ENCODE measurements at places on chromosomes 5 and 9. TPM values are rescaled to one million over a fixed set of nuclear protein-coding genes. Genes with fewer than 3 reads are reported as not detected.

GRCh38 chr9:99595796-99596195, 225.9 kb upstream of the NR4A3 start:
- no peak for DNase-seq
- H3K4me1 ChIP-seq, result no peaks in the 10 kb centered on the region
- no peaks in the 10 kb centered on the region for H3K27me3 ChIP-seq
- H3K36me3 ChIP-seq, result no peaks in the 10 kb centered on the region
- no peak overlapping the region for H3K27ac ChIP-seq

SYK gene
- 10.6 TPM for total RNA-seq

PRDM9 gene
- total RNA-seq, result 0.14 TPM

PHF24 gene
- 0.85 TPM for total RNA-seq

- no peak overlapping the region for H3K4me3 ChIP-seq
- H3K27ac ChIP-seq, result no peak overlapping the region
- H3K4me1 ChIP-seq, result no peaks in the 10 kb centered on the region
- H3K36me3 ChIP-seq, result no peaks in the 10 kb centered on the region
Measured at GRCh38 chr5:72018143-72018803, 89.0 kb upstream of the MAP1B start.

TCF7 gene
- 1.0 TPM for total RNA-seq

DNA sequence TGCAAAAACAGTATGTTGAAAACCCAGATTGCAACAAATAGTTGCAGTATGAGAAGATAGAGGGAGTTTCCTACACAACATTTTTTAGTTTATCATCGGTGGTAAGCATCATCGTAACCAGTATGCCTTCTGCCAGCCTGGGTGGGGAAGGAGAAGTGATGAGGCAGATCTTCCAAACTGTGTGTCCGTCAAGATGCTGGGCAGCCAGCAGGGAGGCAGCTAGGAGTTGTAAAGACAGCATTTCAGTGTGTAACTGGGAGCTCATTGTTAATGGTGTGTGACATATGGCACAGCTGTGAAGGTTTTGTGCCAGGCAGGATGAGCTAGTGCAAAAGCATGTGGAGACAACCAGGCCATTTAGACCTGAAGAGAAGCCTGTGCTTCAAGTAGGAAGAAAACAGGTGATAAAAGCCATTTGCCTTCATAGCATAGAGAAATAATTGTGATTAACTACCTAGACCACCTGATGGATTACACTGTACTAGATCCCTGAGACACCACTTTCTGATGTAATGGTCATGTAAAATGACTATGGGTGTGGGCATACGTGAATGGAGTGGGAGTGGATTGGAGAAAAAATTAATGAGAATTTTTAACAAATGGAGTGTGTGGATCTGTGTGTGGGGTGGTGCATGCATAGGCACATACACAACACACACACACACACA, 347.0 kb upstream of the ADAMTSL1 start:
- H3K4me1 ChIP-seq, result no peaks in the 10 kb centered on the region
- H3K4me3 ChIP-seq, result no peak overlapping the region
- peak; percentile 34 for DNase-seq
- no peaks in the 10 kb centered on the region for H3K27me3 ChIP-seq
- H3K36me3 ChIP-seq, result no peaks in the 10 kb centered on the region

CAVIN4 gene
- 0.26 TPM for total RNA-seq

GRCh38 chr5:172800088-172800551, 29.1 kb upstream of the DUSP1 start:
- no peaks in the 10 kb centered on the region for H3K27me3 ChIP-seq
- H3K4me1 ChIP-seq, result no peaks in the 10 kb centered on the region
- no peaks in the 10 kb centered on the region for H3K36me3 ChIP-seq
- H3K27ac ChIP-seq, result peak overlapping the region; percentile 97
- peak; percentile 64 for DNase-seq
- no peak overlapping the region for H3K4me3 ChIP-seq

- H3K27ac ChIP-seq, result no peak overlapping the region
- no peaks in the 10 kb centered on the region for H3K4me1 ChIP-seq
- H3K36me3 ChIP-seq, result no peaks in the 10 kb centered on the region
- H3K27me3 ChIP-seq, result no peaks in the 10 kb centered on the region
- no peak overlapping the region for H3K4me3 ChIP-seq
- DNase-seq, result no peak
Measured at GRCh38 chr5:160641405-160641804, 210.6 kb downstream of the ATP10B start.

DNA sequence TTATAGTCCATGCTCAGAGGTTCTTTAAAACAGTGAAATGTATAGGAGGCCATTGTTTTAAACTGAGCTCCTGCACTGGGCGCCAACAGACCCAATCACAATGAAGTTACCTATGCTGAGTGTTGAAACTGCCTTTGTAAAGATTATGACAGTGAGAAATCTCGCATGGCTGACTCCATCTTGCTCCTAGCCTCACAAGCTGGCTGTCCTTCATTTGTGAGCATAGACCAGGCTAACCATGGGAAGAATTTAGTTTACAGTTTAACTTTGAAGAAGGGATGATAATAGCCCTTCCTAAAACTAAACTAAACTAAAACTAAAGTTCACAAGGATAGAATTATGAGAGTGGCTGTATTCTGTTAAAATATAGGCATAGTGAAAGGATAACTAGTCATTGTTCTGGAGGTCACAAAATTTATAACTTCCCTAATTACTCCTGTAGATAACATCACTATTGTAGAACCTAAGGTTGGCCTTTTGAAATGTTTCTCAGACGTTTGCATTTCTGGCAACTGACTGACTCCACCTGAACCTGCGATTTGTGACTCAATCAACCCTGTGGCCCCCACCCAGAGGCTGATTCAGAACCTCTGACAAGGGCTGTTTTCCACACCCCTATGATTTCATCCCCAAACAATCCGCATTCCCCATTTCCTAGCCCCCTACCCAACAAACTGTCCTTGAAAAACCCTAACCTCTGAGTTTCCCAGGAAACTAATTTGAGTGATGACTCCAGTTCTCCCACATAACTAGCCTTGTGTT, 59.1 kb downstream of the HMHB1 start:
- H3K27ac ChIP-seq, result no peak overlapping the region
- H3K36me3 ChIP-seq, result no peaks in the 10 kb centered on the region
- DNase-seq, result no peak
- no peaks in the 10 kb centered on the region for H3K27me3 ChIP-seq
- no peaks in the 10 kb centered on the region for H3K4me1 ChIP-seq

GRIA1 gene
- total RNA-seq, result not detected

- no peaks in the 10 kb centered on the region for H3K27me3 ChIP-seq
- peak overlapping the region; percentile 66 for H3K27ac ChIP-seq
- H3K36me3 ChIP-seq, result no peaks in the 10 kb centered on the region
- no peak overlapping the region for H3K4me3 ChIP-seq
- peak; percentile 47 for DNase-seq
- no peaks in the 10 kb centered on the region for H3K4me1 ChIP-seq
Measured at GRCh38 chr9:127637322-127637847, 25.3 kb downstream of the STXBP1 start.

GRCh38 chr5:38816083-38817030, 29.5 kb upstream of the OSMR start:
- H3K27me3 ChIP-seq, result no peaks in the 10 kb centered on the region
- no peak overlapping the region for H3K27ac ChIP-seq
- DNase-seq, result no peak
- H3K4me3 ChIP-seq, result no peak overlapping the region
- no peaks in the 10 kb centered on the region for H3K36me3 ChIP-seq

- H3K36me3 ChIP-seq, result no peaks in the 10 kb centered on the region
- H3K4me1 ChIP-seq, result no peaks in the 10 kb centered on the region
- H3K4me3 ChIP-seq, result no peak overlapping the region
- DNase-seq, result no peak
- H3K27ac ChIP-seq, result no peak overlapping the region
- H3K27me3 ChIP-seq, result no peaks in the 10 kb centered on the region
Measured at GRCh38 chr9:22257026-22257816, 189.4 kb upstream of the DMRTA1 start.

DNA sequence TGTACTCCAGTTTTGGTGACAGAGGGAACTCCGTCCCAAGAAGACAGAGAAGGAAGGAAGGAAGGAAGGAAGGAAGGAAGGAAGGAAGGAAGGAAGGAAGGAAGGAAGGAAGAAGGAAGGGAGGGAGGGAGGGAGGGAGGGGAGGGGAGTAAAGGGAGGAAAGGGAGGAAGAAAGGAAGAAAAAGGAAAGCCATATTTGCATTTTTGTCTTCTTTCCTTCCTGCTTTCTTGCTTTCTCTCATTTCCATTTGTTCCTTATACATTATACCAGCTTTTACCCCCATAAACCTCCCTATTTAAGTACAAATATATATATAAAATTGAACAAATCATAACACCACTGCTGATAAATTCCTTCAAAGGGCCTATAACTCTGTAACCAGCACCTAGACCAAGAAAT, 151.8 kb downstream of the SMC2 start:
- no peak overlapping the region for H3K27ac ChIP-seq
- H3K4me1 ChIP-seq, result no peaks in the 10 kb centered on the region
- H3K27me3 ChIP-seq, result no peaks in the 10 kb centered on the region
- DNase-seq, result no peak
- no peaks in the 10 kb centered on the region for H3K36me3 ChIP-seq

GRCh38 chr9:18274693-18275092, 199.3 kb upstream of the ADAMTSL1 start:
- no peaks in the 10 kb centered on the region for H3K27me3 ChIP-seq
- no peak overlapping the region for H3K4me3 ChIP-seq
- no peak for DNase-seq
- no peak overlapping the region for H3K27ac ChIP-seq
